Ovary (tissue), 10 donors: ENCODE measurements at places on chromosomes 11 and 22. TPM values are rescaled to one million over a fixed set of nuclear protein-coding genes. Genes with fewer than 3 reads are reported as not detected.

The SYT8 gene
- not detected for polyA plus RNA-seq

The RCOR2 gene
- polyA plus RNA-seq: 0.60 TPM

The ZNF215 gene
- polyA plus RNA-seq: 0.42 TPM

The PIM3 gene
- polyA plus RNA-seq: 34.1 TPM
